ENCODE measurements at places on chromosomes 2 and 18. TPM values are rescaled to one million over a fixed set of nuclear protein-coding genes. Genes with fewer than 3 reads are reported as not detected.

DNA sequence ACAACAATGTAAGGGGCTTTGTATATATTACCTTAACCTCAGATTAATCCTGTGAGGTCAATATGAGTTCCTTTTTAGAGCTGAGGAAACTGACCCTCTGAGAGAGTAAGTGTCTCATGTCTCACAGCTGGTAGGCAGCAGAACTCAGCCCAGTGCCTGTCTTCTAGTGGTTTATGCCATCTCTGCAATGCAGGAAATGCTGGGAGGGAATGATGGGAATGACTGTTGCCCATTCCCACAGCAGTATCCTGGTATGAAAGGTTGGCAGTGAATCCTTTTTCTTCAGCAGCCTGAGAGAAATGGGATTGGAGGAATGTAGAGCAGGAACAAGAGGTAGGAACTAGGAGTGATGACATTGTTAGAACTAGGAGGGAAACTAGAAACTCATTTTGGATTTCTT, 6.0 kb downstream of the MRPL30 start:
- H3K36me3 ChIP-seq = peaks cover 23% of the 10 kb centered on the region
- no peak overlapping the region for H3K27ac ChIP-seq
- H3K27me3 ChIP-seq = no peaks in the 10 kb centered on the region
- no peak for DNase-seq
- H3K4me3 ChIP-seq = no peak overlapping the region
- H3K4me1 ChIP-seq = peaks cover 28% of the 10 kb centered on the region

- no peak for DNase-seq
- H3K4me3 ChIP-seq = no peak overlapping the region
- H3K27ac ChIP-seq = no peak overlapping the region
These were observed 59.3 kb upstream of the MAP4K4 start for GRCh38 chr2:101638181-101638711.

- no peaks in the 10 kb centered on the region for H3K27me3 ChIP-seq
- no peak for DNase-seq
- H3K4me3 ChIP-seq = no peak overlapping the region
- H3K4me1 ChIP-seq = peaks cover 18% of the 10 kb centered on the region
- no peak overlapping the region for H3K27ac ChIP-seq
These were observed 118.6 kb upstream of the ACVR1C start for GRCh38 chr2:157747280-157747679.

The GPR35 gene
- total RNA-seq = 2.6 TPM

The IL36G gene
- not detected for total RNA-seq

- no peak for DNase-seq
- H3K36me3 ChIP-seq = no peaks in the 10 kb centered on the region
- H3K27me3 ChIP-seq = no peaks in the 10 kb centered on the region
- no peak overlapping the region for H3K27ac ChIP-seq
These were observed 88.5 kb downstream of the SOCS6 start for GRCh38 chr18:70377317-70377799.

DNA sequence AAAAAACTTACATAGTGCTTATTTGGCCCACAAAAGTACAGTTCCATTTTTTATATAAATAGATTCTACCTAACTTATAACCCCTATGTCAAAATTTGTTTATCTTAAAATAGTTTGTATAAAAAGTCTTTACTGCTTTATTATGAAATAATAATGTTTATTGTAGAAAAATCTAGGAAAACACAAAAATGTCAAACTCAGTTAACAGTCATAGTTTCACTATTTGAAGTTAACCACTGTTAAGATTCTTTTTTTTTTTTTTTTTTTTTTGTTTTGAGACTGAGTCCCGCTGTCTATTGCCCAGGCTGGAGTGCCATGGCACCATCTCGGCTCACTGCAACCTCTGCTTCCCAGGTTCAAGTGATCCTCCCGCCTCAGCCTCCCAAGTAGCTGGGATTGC, 26.5 kb upstream of the ABI2 start:
- no peak for DNase-seq
- no peaks in the 10 kb centered on the region for H3K4me1 ChIP-seq
- H3K27me3 ChIP-seq = no peaks in the 10 kb centered on the region
- H3K27ac ChIP-seq = no peak overlapping the region
- peaks cover 6% of the 10 kb centered on the region for H3K36me3 ChIP-seq

DNA sequence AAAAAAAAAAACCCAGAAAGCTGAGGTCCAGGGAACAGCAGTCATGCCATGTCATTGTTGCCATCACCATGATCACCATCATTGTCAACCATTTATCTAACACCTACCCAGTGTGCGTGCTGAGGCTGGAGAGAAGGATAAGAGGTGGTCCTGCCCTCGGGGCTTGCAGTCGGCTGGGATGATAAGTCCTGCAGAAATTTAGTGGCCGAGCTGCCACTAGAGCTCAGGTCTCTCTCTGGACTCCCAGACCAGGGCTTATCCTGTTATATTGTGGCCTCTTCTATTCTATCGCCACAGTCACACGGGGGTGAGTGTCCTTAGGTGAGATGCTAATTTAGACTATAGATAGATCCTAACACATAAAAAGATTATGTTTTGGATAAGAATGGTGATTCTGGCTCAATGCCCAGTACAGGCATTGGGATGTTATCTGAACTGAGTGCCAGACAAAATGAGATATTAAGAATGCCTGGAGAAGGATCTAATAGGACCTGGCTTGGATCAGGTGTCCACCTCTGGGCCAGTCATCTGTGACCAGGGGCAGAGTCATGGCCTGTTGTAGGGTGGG, 43.2 kb upstream of the YWHAQ start:
- no peaks in the 10 kb centered on the region for H3K4me1 ChIP-seq
- H3K27me3 ChIP-seq = no peaks in the 10 kb centered on the region
- H3K27ac ChIP-seq = no peak overlapping the region
- H3K4me3 ChIP-seq = no peak overlapping the region
- H3K36me3 ChIP-seq = no peaks in the 10 kb centered on the region
- DNase-seq = no peak

DNA sequence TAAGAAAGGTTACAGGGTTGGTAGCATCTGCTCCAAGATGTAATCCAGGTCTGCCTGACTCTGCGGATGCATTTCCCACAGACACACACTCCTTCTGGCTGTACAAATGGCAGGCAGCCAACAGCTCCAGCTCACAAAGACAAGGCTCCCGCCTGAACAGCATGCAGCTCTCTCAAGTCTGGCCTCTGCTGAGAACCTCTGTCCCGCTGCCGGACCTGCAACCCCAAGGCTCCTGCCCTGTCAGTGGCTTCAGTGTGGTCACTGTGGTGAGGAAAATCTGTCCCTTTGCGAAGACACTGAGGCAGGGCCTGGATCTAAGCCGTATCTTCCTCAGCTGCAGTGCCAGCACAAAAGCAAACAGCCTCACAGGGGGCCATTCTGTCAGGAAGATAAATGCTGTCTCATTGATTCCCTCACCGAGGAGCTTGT, 469.3 kb upstream of the MEX3C start:
- no peaks in the 10 kb centered on the region for H3K4me1 ChIP-seq
- no peak overlapping the region for H3K4me3 ChIP-seq

The SRD5A2 gene
- total RNA-seq = not detected

- no peak for DNase-seq
- no peaks in the 10 kb centered on the region for H3K27me3 ChIP-seq
- H3K36me3 ChIP-seq = peaks cover 4% of the 10 kb centered on the region
- H3K4me3 ChIP-seq = no peak overlapping the region
- H3K4me1 ChIP-seq = peaks cover 15% of the 10 kb centered on the region
These were observed 41.0 kb downstream of the SNED1 start for GRCh38 chr2:241039416-241039815.

The SERPINB5 gene
- total RNA-seq = not detected

DNA sequence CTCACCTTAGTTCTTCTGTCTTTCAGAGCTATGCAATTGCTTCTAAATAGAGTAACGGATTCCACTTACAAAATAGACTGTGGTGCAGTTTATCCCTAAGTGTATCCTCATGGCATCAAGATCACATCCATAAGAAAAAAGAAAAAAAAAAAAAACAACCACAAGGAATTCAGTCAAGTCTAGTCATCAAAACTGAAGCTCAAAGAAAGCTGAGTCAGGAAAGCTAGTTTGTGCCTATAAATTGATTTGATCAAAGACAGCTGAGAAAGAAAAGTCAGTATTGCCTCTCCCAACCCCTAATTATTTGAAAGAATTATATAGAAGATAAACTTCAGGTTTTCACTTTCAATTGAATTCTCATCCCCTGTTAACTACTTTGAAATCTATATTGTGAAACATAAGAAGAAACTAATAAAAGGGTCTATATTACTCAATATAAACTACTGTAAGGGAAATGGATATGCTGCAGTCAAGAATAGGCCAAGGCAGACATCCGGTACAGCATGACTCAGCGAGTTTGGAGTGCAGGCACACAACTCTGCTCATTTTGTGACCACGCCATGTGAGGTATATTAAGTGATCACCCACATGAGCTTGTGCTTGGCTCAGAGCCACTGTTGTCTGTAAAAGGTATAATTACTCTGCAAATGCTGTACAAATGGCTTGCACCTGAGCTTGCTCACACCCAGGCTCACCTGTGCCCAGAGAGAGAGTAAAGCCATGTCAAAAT, 568.1 kb upstream of the CRIM1 start:
- H3K4me3 ChIP-seq = no peak overlapping the region
- H3K36me3 ChIP-seq = no peaks in the 10 kb centered on the region
- no peak overlapping the region for H3K27ac ChIP-seq
- H3K27me3 ChIP-seq = no peaks in the 10 kb centered on the region
- no peak for DNase-seq

The CDH2 gene
- not detected for total RNA-seq

DNA sequence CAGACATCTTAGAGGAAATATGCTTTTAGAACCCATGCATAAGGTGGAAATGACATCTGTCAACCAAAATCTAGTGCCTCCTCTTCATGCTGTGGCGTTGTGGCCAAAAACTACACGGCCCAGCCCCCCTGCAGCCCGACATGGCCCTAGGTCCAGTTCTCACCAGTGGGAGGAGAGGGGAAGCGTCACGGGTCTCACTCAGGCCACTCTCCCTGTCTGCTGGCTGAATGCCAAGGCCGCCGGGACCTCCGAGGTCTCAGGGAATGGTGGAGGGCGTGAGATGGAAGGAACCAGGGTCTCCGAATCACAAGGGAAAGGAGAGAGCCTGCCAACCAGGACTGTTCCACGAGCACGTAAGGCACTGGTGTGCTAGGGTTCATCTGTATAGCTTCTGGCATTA, 361.0 kb downstream of the ANAPC1 start:
- peaks cover 42% of the 10 kb centered on the region for H3K27me3 ChIP-seq
- no peak overlapping the region for H3K27ac ChIP-seq

GRCh38 chr2:197182668-197183067, 127.9 kb downstream of the ANKRD44 start:
- H3K4me3 ChIP-seq = no peak overlapping the region
- H3K27me3 ChIP-seq = no peaks in the 10 kb centered on the region
- peaks cover 69% of the 10 kb centered on the region for H3K4me1 ChIP-seq

GRCh38 chr2:54810246-54810645, 86.8 kb downstream of the EML6 start:
- no peak for DNase-seq
- no peaks in the 10 kb centered on the region for H3K4me1 ChIP-seq
- H3K27me3 ChIP-seq = peaks cover 13% of the 10 kb centered on the region
- no peaks in the 10 kb centered on the region for H3K36me3 ChIP-seq
- H3K4me3 ChIP-seq = no peak overlapping the region

The LANCL1 gene
- total RNA-seq = 46.1 TPM

The TMEM247 gene
- not detected for total RNA-seq

DNA sequence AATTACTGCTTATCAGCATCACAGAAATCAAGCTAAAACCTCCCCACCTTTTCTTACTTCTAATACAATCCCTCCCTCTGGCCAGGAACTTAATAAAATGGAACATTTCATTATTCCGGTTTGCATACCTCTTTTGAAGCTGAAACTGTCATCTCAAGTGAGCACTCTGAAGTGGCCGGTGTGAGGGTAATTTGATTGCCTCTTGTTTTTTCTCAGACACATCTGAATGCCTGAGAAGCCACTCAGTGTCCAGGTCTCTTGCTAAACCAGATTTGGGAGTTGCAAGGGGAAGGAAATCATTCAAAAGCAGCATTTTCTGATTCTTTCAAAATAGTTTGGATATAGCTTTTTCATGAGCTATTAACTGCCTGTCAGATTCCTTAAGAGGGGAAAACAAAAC, 190.3 kb downstream of the C1D start:
- H3K27ac ChIP-seq = no peak overlapping the region
- no peak for DNase-seq
- H3K4me3 ChIP-seq = no peak overlapping the region
- no peaks in the 10 kb centered on the region for H3K4me1 ChIP-seq

DNA sequence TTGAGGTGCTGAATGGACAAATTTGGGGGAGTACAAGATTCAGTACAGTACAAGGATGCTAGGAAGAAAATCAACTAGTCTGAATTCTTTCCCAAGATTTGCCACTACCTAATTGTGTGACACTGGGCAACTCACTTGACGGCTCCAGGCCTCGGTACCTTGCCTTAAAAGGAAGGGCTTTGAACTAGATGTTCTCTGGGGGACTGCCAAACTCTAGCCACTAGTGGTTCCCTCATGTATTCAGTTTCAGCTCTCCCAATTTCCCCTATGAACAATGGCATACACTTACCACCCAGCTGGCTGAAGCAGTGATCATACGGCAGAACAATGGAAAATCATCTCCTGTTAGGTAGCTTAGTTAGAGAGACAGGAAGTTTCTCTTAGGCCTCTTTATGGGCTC, 73.4 kb downstream of the VWC2L start:
- no peak overlapping the region for H3K4me3 ChIP-seq
- no peaks in the 10 kb centered on the region for H3K27me3 ChIP-seq
- H3K36me3 ChIP-seq = no peaks in the 10 kb centered on the region
- H3K27ac ChIP-seq = no peak overlapping the region
- H3K4me1 ChIP-seq = no peaks in the 10 kb centered on the region

DNA sequence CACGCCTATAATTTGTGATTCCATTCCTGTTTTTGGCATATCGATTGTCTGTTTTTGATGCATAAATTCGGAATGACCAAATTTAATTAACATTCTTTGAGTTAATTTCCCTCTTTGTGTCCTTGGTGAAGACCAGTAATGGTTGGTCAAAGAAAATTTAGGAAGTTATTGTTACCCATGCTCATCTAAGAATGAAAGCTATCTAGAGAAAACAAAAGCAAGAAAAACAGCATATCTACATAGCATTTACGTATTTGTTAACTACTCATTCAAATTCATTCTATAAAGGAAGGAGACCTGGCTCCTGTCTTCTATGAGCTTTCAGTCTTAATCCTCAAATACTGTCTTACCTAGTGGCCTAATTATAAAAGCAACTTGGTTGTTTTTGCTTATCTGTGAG, 59.2 kb upstream of the CHST9 start:
- no peaks in the 10 kb centered on the region for H3K4me1 ChIP-seq
- no peak overlapping the region for H3K27ac ChIP-seq
- H3K4me3 ChIP-seq = no peak overlapping the region
- H3K27me3 ChIP-seq = no peaks in the 10 kb centered on the region
- H3K36me3 ChIP-seq = no peaks in the 10 kb centered on the region

Data from activated naive CD4-positive, alpha-beta T cell treated with anti-CD3 and anti-CD28 coated beads for 36 hours (primary cell).